ENCODE measurements at places on chromosomes 13 and 19.

- DNase-seq: no peak
Observed at GRCh38 chr19:45115809-45116615, 23.0 kb downstream of the PPP1R37 start.

- DNase-seq: no peak
Observed at GRCh38 chr13:78020861-78021260, 102.2 kb upstream of the EDNRB start.

- DNase-seq: no peak
Observed at GRCh38 chr19:4585556-4585955, 26.1 kb upstream of the SEMA6B start.

DNA sequence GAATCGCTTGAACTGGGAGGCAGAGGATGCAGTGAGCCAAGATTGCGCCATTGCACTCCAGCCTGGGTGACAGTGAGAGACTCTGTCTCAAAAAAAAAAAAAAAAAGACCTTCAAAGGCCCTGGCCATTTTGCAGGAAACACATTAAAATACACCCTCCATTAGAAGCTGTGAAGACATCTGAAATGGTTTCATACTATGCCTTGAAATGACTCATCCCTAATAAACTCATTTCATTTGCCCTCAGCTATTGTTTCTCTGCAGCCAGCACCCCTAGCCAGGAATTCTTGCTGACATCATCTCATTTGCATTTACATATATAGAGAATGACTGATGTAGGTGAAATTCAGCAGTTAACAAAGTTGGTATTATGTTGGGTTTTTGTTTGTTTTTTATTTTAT, 8.7 kb downstream of the EML2 start:
- DNase-seq: no peak

- DNase-seq: no peak
Observed at GRCh38 chr13:27583645-27584044, 36.7 kb downstream of the LNX2 start.

DNA sequence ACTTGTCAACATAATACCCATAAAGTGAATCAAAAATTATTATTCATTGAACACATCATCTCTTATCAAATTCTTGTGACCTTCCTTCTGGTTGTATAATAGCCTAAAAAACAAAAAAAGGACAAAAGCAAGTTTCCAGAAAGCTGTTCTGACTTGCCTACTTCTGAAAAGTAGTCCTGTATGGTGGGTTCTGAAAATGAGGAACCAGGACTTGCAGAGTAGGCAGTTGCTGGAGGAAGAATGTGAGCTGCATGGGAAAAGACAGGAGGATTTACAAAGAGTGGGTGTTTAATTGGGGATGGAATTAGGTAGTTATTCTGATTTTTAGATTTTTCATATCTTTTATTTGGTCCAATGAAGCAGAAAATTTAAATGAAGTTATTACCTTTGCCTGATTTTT, 56.7 kb downstream of the RCBTB2 start:
- DNase-seq: no peak

GRCh38 chr13:111367340-111367739, 46.9 kb downstream of the TEX29 start:
- DNase-seq: no peak

GRCh38 chr19:823565-824121, 1.9 kb upstream of the PLPPR3 start:
- DNase-seq: no peak

DNA sequence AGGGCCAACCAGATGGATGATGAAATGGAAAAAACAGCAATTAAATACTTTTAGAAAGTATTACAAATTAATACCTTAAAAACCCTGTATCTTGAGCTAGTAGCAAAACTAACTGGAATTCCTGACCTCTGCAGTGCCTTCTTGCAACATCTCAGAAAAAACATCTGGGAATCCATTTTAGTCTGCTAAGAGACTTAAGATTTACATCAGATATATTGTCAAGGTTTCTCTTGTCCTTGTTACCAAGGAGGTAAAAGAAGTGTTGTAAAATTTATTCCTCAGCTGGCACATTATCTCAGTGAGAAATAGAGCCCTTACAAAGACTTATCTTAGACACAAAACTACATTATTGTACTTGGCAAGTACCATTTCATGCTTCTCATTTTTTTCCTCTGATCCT, 18.5 kb downstream of the KCNRG start:
- no peak for DNase-seq

DNA sequence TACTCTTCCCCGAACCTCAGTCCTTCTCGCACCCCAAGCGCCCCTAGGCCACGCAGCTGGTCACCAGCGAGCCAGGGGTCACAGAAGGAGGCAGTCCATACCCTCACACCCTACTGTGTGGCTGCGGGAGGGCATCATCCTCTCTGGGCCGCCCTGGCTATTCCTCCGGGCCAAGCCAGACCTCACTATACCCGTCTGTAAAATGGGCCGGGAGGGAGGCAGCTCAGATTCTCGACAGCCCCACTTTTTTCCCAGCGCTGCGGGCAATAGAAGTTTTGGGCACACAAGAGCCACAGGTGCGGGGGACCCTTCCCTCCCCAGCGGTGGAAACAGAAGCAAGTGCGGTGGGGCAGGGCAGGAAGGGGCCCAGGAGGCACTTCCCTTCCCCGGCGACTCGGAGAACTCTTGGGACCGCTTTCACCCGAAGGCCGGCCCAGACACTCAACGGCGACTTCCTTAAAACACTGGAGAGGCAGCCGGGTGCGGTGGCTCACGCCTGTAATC, 5.6 kb upstream of the ARRDC2 start:
- no peak for DNase-seq

- DNase-seq: peak; percentile 50
Observed at GRCh38 chr13:97018029-97018819, 23.9 kb upstream of the OXGR1 start.

DNA sequence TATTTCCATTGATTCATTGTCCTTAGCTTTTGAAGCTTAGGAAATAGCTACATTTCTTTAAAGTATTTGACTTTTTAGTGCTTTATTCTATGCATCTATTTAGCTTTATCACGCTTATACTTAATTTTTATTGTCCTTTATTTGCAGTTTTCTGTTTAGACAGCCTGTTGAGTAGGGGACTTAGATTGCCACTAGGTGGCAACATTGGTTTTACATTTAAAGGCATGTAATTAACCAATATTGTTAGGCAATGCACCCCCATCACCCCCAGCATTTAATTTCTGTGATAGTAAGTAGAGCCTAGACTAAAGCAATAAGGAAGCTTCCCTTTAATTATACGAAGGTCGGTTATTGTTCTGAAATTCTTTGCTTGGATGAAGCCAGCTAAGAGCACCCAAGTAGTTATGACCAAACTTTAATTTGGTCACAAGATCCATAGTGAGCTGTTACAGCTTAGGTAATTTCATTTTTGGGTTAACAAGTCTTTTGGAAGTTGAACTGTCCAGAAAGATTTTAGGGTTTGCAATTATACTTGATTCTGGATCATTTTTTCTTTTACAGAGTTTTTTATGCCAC, 36.5 kb downstream of the B3GLCT start:
- no peak for DNase-seq

DNA sequence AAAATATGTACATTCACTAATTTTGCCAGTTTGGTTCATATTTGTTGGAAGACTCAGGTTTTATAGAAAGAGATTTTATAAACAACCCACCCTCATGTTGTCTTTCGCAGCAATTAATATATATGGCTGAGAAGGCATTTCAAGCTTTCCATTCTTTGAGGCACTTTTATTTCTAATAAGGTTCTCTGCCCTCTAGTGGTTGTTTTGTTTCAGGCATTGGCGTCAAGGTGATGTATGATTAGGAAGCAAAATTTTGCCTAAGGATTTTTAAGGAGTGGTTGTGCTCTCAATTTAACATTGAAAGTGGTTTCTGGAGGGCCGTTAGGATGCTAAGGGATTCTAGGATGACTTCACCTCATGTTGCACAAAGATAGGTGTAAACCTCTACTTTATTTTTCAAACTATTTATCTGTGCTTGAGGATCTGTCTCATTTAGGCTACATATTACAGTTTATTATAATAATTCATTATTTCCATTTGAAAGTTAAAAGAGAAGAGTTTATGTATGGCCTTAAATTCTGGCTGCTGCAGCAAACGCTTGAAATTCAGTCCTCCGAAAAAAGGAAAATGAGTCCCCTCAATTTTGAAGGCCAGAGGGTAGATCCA, 35.9 kb downstream of the OXGR1 start:
- DNase-seq: no peak

- DNase-seq: peak; percentile 70
Observed at GRCh38 chr19:38095411-38096308, 128.4 kb downstream of the DPF1 start.

- no peak for DNase-seq
Observed at GRCh38 chr13:109509154-109509900, 277.1 kb downstream of the IRS2 start.

DNA sequence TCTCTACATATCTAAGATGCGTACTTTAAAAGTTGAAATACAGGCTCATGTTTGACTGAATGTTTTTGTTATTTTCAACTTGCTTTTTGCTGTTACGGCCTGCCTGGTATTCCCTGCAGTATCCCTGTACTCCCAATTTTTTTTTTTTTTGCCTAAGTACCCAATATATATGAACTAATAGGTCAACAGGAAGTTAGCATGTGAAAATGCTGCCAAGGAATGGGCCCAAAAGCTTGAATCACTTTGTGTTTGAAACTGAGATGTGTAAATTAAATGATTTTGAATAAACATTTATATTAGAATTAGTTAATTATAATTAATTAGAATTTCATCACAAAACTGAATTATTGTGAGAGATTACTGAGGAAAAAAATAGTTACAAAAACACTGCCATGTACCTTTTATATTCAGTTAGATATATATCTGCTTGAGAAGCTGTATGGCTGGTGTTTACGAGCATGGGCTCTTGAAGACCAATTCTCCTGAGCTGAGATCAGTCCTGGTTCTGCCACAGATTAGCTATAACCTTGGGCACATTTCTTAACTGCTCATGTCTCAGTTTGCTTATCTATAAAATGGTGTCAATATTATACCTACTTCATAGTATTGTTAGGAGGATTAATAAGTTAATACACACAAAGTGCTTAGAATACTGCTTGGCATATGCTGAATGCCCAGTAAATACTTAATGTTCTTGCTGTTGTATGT, 16.0 kb downstream of the TDRD3 start:
- DNase-seq: no peak

DNA sequence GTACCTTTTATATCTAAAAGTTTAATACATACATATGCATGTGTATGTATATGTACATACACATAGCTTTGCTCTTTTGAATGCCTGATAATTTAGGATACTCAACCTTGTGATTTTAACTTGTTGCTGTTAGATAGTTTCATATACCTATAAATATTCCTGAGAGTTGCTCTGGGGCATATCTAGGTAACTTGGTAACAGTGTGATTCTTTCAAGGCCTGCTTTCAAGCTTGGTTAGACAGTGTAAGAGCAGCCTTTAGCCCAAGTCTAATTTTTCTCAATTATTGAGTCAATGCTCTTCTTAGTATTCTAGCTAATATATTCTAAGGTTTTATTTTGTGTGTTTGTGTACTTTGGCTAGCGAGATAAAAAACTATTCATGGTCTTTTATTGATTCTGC, 762.1 kb upstream of the MIR17HG start:
- no peak for DNase-seq

DNA sequence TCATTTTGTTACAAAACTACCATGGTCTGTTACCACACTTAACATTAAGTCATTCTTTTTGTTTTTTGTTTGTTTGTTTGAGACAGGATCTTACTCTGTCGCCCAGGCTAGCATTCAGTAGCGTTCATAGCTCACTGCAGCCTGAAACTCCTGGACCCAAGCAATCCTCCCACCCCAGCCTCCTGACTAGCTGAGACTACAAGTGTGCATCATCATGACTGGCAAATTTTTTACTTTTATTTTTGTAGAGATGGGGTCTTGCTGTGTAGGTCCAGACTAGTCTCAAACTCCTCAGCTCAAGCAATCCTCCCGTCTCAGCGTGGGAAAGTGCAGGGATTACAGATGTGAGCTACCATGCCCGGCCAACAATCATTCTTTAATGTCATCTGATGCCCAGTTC, 3.3 kb downstream of the ALDH16A1 start:
- DNase-seq: no peak

GRCh38 chr19:17244618-17245534, 843 bp downstream of the NR2F6 start:
- DNase-seq: no peak

DNA sequence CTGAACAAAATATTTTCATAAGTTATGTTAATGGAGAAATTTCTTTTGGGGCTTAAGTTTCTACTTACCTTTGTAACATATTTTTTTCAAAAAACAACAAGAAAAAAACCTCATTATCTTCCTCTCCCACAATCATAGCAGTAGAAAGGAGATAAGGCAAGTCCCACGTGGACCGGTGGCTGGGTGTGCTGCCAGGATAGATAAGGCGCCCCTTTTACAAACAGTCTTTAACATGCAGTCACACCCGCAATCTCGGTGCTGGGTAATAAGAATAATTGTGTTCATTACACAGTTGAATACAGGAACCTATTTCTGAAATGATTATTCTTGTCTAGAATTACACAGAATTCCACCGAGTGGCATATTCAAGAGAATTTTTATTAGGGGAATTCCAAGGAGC, 1202.3 kb downstream of the UQCRFS1 start:
- no peak for DNase-seq

- DNase-seq: no peak
Observed at GRCh38 chr13:99002172-99002710, 24.4 kb upstream of the DOCK9 start.

- no peak for DNase-seq
Observed at GRCh38 chr19:28396287-28396831, 816.6 kb downstream of the UQCRFS1 start.

DNA sequence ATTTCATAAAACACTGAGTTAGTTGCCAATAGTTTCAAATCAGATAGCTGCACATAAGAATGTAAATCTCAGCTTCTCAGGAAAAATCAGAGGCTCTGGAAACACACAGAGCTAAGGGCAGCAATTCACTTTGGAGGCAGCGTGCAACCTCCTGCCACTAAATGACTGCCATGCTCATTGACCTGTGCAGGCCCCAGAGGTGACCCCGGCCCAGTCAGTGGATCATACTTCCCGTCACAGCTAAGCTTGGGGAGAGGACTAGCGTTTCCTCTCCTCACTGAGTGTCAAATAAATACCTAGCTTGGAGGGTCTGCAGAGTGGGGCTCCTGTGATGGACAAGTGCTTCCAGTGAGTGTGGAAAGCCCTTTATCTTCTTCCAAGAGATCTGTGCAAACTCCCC, 67.2 kb downstream of the UQCRFS1 start:
- no peak for DNase-seq

DNA sequence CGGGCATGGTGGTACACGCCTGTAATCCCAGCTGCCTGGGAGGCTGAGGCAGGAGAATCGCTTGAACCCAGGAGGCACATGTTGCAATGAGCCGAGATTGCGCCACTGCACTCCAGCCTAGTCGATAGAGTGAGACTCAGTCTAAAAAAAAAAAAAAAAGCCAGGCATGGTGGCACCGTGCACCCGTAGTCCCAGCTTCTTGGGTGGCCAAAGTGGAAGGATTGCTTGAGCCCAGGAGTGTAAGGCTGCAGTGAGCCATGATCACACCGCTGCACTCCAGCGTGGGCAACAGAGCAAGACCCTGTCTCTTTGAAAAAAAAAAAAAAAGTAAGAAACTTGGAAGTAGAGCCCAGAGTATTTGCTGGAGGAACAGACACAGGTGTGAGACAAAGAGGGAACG, 27.7 kb downstream of the CCDC8 start:
- no peak for DNase-seq

Measured in activated CD8-positive, alpha-beta T cell treated with anti-CD3 and anti-CD28 coated beads, Interleukin-2, amount 10 ng/mL, durations not matched to agents 7 days and 5 days (primary cell).